ENCODE measurements at places on chromosomes 4 and X.

- no peak for DNase-seq
These were observed 105.8 kb downstream of the FAM53A start for GRCh38 chr4:1578251-1578773.

GRCh38 chr4:160510928-160511327, 1408.0 kb downstream of the RAPGEF2 start:
- DNase-seq: no peak

DNA sequence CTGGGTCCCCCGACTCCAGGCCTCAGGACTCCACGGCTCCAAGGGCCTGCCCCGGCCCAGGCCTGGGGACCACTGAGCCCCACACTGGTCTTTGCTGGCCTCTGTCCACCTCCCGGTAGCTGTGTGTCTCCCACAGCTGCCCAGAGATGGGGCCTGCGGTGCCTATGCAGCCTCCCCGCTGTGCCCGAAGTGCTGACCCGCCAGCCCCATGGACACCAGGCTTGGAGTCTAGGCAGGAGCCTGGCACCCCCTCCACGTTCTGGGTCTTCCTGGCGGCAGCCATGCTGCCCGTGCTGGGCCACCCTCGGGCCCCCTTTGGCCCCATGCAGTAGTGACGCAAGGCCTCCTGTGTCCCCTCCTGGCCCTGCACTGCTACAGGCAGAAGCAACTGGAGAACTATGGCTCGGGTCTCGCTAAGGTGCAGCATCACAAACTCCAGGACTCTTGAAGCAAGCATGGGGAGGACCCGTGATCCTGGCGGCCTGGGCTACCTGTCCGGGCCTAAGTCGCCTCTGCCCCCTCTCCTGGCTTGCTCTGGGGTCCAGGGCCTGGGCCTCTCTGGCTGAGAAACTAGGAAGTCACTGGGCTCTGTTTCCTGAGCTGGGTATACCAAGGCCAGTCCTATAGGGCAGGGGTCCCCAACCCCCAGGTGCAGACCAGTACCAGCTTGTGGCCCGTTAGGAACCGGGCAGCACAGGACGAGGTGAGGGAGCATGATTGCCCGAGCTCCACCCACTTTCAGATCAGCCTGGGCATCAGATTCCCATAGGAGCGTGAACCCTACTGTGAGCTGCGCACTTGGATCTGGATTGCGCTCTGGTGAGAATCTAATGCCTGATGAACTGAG, 917 bp downstream of the MYL5 start:
- no peak for DNase-seq

DNA sequence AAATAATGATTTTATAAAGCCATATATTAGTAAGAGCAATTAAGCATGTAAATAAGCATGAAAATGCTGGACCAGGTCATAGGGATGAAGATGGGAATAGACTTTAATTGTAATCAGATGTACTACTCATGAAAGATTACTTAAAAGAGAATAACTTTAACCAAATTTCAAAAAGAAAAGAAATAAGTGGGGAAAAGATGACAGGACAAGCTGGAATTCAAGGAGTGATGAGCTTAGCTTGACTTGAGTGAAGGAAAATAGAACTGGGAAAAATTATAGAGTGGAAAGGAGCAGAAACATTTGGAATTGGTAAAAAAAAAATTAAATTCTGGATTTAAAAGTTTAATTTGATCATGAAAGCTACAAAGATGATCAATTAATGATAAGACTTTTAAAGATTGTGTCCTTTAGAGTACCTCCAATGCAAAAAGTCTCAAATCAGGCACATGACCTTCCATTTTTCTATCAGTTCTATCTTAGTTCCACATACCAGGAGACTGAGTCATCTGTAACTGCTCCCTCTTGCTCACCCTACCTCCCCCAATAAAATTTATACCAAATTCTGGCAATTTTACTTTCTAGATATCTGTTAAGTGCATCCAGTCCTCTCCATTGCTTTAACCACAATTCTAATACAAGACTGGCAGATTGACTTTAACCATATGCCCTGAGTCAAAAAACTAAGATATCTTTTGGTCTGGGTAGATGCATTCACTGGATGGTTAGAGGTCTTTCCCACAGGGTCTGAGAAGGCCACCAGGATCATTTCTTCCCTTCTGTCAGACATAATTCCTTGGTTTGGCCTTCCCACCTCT, 56.4 kb upstream of the SLIT2 start:
- no peak for DNase-seq

DNA sequence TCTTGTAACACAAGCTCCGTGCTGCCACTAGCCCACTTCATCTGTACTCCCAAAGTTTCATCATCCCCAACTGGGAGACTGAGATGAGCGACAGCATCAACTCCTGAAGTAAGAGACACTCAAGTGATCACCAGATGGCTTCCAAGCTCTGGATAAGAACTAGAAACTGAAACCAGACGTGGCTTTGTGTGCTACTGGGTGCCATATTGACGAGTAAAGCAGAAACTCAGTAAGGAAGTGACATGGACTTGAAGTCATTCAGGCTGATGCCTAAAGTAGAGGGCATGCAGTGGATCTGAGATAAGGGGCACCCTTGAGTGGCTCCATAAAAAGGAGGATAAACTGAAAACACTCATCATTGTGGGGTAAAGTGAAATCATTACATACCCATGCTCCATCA, 72.4 kb downstream of the PCYT1B start:
- DNase-seq: no peak

DNA sequence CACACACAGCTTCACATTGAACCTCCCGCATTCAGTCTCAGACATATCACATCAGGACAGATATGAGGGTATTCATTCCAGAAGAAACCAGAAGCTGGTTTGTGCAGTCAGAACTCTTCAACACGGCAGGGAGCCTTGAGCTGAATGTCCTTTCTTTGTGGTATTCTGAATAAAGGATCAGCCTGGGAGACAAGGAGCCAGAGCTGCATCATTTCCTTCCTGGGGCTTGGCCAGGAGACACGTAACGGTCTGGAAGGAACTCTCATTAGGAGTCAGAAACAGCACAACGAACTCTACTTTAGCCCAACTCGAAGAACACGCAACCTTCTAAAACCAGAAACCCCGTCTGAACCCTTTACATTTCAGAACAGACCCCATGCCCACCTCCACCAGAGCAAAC, 46.4 kb downstream of the KDR start:
- no peak for DNase-seq

GRCh38 chr4:175929932-175930331, 117.9 kb upstream of the GPM6A start:
- no peak for DNase-seq

DNA sequence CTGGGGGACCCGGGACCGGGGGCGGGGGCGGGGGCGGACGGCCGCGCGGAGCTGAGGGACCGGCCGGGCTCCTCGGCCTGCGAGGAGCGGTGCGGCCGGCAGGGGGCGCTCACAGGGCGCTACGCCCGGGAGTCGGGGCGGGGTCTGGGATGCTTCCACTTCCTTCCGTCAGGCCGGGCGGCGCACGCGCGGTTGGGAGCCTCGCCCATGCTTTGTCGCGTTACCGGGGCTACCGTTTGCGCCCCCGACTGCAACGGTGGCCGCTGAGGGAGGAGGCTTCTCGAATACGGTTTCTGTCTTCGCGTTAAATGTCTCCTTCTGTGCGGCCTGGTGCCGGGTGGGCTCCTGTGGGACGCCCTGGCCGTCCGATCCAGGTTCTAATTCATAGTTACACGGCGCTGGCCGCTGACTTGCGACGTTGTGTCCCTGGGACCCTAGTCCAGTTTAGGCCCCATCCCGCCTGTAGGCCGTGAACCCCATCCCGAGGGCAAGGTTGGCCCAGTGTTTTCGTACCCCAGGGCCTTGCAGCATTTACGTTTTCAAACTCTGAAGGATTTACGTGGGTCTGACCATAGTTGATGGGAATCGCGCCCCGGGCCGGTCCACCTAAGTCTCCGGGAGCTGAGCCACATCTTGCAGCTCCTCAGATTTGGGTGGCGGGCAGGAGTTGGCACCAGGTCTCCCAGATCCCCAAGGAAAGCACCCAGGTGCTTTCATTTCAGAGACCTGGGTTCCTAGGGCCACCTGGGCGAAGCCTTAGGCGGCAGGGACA, 549 bp downstream of the MSL3 start:
- DNase-seq: peak; percentile 21

GRCh38 chrX:120781403-120781802, 94.3 kb downstream of the CT47B1 start:
- DNase-seq: no peak

- DNase-seq: no peak
These were observed 9.7 kb downstream of the POU4F2 start for GRCh38 chr4:146648461-146648783.

- no peak for DNase-seq
These were observed 1912.7 kb upstream of the TENM3 start for GRCh38 chr4:180330521-180330920.

DNA sequence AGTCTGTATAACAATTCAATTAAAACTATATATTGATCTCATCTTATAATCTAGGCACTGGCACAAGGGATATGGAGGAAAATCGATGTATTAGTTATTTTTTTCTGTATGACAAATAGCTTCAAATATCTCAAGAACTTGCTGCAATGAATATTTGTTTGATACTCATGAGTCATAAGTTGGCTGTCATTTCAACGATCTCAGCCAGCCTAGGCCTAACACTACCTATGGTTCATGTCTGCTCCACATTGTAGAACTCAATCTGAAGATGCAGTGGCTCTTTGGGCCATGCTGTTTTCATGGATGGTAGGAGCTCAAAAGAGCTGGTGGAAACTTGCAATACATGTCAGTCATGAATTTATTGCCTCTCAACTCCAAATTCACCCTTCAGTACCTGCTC, 44.7 kb downstream of the MAGEB17 start:
- DNase-seq: no peak

DNA sequence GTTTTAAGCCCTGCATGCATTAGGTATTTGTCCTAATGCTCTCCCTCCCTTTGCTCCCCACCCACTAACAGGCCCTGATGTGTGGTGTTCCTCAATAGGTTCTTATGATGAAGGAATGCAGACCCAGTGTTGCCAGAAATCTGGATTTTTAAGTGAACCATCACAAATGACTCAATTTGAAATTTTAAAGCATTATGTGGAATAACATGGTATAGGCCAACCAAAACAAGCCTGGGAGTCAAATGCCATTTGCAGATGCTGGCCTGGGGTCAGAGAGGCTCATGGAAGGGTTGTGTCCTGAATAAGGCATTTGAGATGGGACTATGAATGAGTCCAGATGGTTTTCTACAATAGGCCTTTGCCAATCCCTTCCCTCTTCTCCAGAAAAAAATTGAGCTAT, 179.6 kb downstream of the SHROOM3 start:
- no peak for DNase-seq

GRCh38 chr4:78684325-78685079, 91.6 kb upstream of the BMP2K start:
- DNase-seq: no peak

GRCh38 chr4:16524911-16525554, 298.8 kb upstream of the TAPT1 start:
- DNase-seq: peak; percentile 76

DNA sequence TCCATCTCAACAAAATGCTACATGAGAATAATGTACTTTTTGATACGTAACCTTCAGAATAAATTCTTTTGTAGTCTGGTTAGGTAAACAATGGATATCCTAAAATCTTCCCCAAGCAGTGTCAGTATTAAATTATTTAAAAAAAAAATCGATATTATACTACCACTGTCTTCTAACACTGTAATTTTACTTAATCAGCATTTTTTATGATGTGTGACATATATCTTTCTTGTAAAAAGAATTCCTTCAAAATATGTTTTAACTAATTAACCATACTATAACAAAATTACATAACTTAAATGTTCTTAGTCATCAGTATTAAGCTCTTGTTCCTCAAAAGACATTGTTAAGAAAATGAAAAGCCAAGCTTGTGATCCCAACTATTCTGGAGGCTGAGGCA, 12.5 kb downstream of the OTUD4 start:
- no peak for DNase-seq

GRCh38 chrX:21725916-21726315, 32.0 kb downstream of the SMPX start:
- no peak for DNase-seq

- DNase-seq: no peak
These were observed 430.7 kb downstream of the IDS start for GRCh38 chrX:149074398-149074797.

- no peak for DNase-seq
These were observed 57.5 kb upstream of the C1QTNF7 start for GRCh38 chr4:15370296-15370695.

- DNase-seq: no peak
These were observed 78.5 kb downstream of the PRDM5 start for GRCh38 chr4:120843849-120844527.

DNA sequence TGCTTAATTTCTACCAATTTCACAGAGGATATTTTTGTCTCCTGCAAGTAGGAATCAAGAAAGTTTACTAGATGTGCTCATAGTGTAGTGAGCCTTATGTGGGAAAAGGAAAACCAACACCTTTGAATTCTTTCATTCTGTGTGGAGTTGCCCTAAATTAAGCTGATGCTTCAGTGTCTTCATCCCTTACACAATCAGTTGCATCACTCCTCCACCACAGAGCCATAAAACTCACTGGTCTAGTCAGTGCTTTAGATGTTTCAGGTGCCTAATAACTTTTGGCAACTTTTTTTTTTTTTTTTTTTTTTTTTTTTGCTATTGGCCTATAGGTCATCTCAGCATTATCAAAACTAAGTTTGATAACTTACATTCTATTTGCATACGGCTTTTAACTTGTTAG, 41.5 kb downstream of the HHIP start:
- DNase-seq: no peak

GRCh38 chr4:162836773-162837172, 329.9 kb downstream of the NAF1 start:
- no peak for DNase-seq

GRCh38 chr4:27350161-27350560, 489.5 kb downstream of the STIM2 start:
- no peak for DNase-seq

DNA sequence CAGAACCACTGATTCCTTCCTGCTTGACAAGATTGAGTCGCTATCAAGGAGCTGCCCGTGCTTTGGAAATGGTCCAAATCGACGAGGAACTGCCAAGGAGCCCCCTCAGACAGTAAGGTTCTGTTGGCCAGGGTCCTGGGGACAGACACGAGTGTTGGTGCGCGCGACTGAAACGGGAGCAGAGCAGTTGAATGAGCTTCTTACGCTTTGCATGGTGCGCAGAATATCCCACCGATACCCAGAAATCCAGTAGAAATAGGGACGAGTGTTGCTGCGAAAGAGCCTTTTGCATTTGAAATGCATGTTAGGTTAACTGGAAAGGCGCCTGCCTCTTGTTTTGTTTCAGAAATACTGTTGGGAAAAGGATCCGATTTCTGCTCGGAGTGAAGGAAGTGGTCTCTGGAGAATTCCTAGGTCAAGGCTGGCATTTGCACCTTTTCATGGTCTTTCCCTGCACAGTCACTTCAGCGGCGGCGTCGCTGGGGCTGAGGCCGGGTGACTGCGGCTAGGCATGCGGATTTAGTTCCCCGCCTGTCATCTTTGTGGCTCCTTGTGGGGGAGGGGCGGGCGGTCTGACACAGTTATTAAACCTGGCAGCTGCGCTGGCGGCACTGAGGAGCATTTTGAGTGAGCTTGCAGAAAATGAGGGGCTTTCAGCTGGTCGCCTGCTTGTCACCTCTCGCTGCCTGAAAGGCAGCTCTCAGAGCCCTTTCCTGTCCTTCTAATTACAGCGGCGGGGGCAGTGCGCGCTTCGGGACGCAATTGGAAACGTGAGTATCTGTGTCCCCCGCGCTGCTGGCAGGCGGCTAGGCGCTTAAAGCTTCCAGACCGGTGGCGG, 51.5 kb upstream of the TRIM2 start:
- DNase-seq: no peak

Data from AG04450 (cell line).